ENCODE measurements at places on chromosomes 1 and 21. TPM values are rescaled to one million over a fixed set of nuclear protein-coding genes. Genes with fewer than 3 reads are reported as not detected.

Gene HSPB7
- 765 TPM for total RNA-seq

Gene ANKRD35
- total RNA-seq: 8.3 TPM

DNA sequence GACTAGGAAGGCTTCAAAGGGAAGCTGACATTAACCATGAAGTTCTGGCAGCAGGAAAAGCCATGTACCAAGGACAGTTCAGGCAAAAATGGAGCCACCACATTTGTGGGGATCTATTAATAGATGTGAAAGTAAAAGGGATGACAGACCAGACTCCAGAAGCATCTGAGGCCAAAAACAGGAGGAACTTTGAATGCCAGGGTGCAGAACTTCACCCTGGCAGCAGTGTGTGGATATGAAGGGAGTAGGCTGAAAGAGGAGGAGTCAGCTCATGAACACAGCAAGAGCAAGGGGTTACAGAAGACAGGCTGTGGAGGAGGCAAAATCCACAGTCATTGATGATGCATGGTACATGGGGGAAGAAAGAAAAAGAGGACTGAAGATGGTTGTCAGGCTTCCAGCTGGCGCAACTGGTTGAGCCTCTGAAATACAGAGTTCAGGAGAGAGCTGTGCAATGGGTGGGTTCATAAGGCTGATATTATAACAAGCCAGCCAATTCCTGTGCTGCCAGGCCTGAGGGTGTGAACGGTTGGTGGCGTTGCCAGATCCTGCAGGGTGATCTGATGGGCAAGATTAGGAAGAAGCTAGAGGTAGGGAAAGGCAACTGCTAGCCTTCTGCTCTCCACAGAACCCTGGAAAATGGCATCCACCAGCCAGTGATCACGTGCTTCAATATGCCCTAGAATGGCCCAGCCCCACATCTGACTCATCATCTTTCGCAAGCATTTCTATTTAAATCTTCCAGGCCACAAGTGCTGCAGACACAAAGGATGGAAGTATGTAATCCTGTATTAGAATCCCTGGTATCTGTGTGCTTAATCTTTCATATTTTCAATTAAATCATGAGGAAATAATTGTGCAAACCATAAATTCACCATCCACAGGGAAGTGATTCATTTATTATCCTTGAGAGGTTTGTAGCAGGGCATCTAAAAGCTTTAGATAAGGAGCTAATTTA lies 81.9 kb downstream of the SLC25A24 start:
- no peak overlapping the region for H3K4me3 ChIP-seq
- H3K4me1 ChIP-seq: no peaks in the 10 kb centered on the region
- no peak overlapping the region for H3K27ac ChIP-seq
- no peak for DNase-seq

DNA sequence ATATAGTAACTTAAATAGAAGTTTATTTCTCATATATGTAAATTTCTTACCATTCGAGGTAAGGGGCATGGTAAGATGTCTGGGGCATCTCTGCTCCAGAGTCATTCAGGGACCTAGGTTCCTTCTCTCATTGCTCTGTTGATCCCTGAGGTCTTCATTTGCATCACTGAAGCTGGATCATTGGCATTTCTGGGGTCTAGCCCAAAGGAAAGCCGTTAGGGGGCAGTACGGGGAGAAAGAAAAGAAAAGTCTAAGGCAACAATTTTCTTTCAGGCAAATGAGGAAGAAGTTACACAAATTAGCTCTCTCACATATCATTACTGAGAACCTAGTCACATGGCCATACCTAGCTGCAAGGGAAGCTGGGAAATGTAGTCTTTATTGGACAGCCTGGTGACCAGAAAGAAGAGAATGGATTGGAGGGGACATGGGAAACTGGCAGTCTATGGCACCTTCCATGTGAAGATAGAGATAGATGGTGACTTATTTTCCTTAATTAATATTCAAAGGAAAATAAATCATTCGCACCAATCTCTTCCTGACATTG lies 10.2 kb upstream of the SUSD4 start:
- no peaks in the 10 kb centered on the region for H3K4me1 ChIP-seq
- H3K27me3 ChIP-seq: no peaks in the 10 kb centered on the region
- H3K27ac ChIP-seq: no peak overlapping the region

- H3K27ac ChIP-seq: no peak overlapping the region
- no peaks in the 10 kb centered on the region for H3K27me3 ChIP-seq
- H3K4me3 ChIP-seq: no peak overlapping the region
Measured at GRCh38 chr21:31901315-31901714, 28.5 kb downstream of the HUNK start.

Gene ZFP69
- total RNA-seq: not detected

DNA sequence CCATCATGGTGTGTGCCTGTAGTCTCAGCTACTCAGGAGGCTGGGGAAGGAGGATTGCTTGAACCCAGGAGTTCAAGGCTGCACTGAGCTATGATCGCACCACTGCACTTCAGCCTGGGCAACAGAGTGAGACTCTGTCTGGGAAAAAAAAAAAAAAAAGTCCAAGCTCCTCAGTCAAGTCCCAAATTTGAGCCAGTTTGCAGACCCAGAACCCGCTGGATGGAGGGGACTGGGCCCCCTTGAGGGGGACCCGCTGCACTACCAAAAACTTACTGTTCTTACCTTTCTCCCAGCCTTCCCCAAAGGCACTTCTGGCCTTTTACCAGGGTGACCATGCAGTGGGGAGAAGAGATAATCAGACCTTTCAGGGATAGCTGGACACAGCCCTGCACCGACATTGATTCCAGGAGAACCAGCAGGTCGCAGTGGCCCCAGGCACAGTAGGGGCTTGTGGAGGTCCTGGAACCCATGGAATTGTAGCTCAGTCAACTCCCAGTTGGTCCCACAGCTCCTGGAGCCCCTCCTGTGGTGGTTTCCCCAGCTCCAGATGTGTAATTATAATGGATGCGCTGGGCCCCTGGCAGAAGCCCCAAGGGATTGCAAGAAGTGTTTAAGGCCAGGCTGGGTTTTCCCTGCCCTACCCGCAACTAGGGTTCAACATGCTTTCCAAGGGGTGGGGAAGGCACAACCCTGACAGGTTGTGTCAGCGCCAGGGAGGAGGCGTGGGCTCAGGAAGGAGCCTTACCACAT lies 4.1 kb upstream of the WNT9A start:
- DNase-seq: no peak
- no peaks in the 10 kb centered on the region for H3K36me3 ChIP-seq
- no peak overlapping the region for H3K27ac ChIP-seq
- H3K4me3 ChIP-seq: no peak overlapping the region
- H3K27me3 ChIP-seq: peaks cover 13% of the 10 kb centered on the region

DNA sequence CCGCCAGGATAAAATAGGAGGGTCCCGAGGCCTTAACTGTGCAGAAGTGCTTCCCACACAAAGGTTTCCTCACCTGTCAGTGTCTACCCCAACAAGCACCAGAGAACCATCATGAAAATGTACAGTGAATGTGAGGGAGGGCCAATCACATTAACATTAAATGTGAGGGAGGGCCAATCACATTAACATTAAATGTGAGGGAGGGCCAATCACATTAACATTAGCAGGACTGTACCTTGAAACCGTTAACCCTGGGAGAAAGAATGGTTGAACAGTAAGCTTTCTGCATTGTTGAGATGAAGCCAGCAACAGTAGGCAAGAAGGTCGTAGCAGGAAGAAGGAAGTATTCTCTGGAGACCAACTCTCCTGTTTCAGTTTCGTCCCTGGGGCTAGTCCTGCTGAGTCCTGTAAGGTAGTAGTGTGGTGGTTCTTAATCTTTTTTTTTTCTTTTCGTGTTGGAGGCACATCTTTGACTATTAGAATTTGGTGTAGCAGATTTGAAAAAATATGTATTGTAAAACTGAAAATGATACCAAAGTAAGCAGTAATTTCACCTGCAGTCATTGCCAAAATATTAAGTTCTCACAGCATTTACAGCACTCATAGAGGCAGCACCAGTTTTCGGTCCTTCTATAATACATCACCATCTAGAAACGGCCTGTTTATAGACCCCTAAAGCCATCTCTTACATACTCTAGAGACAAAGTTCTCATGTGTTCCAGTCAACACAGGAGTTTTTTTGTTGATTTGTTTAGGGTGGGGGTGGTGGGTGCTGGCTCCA lies 98.6 kb upstream of the PPP2R5A start:
- H3K27me3 ChIP-seq: no peaks in the 10 kb centered on the region
- H3K27ac ChIP-seq: no peak overlapping the region
- no peak overlapping the region for H3K4me3 ChIP-seq
- H3K4me1 ChIP-seq: peaks cover 30% of the 10 kb centered on the region
- H3K36me3 ChIP-seq: no peaks in the 10 kb centered on the region

Data from gastrocnemius medialis (tissue), 4 donors.